IMR-90 (cell line): ENCODE measurements at places on chromosomes 1 and 21.
A peak's percentile ranks its signal among the peaks of the same experiment; 100 is the strongest.

DNA sequence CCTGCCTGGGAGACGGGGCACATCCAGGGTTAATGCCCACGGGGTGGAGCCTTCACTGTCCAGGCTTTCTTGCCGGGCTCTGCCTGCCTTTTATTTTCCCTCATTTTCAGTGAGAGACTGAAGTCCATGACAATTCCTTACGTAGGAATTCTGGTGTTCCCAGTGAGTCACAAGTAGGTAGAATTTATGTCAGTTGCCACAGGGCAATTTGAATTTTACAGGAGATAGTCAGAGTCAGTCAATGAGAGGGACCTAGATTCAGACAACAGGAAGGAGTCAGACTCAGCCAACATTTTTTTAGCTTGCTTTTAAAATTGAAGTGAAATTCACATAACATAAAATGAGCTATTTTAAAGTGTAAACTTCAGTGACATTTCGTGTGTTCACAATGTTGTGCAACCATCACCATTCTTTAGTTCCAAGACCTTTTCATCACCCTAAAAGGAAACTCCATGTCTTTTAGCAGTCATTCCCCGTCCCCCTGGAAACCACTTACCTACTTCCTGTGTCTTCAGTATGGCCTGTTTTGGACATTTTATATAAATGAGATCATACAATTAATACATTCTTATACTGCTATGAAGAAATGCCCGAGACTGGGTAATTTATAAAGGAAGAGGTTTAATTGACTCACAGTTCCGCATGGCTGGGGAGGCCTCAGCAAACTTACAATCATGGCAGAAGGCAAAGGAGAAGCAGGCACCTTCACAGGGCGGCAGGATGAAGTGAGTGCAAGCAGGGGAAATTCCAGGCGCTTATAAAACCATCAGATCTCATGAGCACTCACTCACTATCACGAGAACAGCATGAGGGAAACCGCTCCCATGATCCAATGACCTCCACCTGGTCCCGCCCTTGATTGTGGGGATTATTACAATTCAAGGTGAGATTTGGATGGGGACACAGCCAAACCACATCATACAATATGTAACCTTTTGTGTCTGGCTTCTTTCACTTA, 14.6 kb downstream of the AJAP1 start:
- DNase-seq: no peak

DNA sequence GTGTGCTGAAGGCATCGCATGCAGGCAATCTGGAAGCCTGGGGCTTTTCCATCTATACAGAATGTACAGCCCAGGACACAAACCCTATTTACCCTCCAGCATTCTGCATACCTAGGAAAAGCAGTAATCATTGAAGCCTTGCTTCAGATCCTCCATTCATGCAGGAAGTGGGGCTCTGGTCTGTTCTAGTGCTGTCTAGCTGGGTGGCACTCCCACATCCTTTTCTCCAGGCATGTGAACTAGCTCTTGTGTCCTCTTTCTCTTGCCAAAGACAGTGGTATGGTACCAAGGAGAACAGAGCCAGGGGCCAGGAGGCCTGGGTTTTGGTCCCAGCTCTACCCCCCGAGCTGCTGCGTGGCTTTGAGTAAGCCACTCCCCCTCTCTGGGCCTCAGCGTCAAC, 21.7 kb downstream of the LRP8 start:
- DNase-seq: no peak

DNA sequence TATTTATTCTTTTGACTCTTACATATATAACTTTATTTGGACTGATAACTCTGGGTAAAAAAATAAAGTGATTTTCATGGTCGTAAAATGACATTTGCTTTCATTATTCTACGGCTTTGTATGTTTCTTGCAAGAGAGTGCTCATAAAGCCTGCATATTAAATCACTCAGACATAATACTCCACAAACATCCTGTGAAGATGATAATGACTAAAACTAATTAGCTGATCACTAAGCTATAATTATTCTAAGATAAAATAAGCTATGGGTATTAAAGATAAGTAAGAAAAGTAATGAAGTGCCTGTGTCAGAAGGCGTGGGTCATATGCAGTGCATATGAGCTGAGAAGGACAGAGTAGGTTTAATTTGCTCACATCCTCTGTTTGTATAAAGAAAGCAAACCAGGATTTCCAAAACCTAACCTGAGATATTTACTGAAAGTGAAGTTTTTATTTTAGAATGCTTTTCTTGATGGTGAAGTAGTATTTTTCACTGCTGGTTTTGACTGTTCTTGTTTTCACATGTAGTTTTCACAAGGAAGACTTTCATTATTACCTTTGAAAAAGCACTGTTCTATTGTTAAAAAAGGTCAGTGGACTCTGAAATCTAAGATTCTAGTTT, 278.8 kb downstream of the AMY1C start:
- no peak for DNase-seq

DNA sequence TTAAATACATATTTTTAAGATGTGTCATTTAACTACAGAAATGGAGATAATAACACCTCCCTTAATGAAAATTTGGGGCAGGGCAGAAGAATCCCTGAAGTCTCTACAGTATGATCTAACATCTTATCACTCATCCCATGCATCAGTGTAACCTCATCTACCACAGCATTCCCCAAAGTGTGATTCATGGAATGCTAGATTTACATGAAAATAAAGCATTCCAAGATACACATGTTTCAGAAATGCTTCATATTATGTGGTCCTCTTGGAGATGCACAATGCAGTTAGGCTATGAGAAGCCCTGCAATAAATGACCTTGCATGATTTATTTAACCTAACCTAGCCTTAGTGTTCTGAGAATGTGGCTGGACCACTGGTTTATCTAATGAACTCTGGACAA, 166.9 kb upstream of the SYT6 start:
- DNase-seq: peak; percentile 95

GRCh38 chr1:17027403-17027802, 15.7 kb upstream of the ATP13A2 start:
- no peak for DNase-seq

- DNase-seq: no peak
Measured at GRCh38 chr1:226650236-226650841, 88.7 kb downstream of the ITPKB start.

DNA sequence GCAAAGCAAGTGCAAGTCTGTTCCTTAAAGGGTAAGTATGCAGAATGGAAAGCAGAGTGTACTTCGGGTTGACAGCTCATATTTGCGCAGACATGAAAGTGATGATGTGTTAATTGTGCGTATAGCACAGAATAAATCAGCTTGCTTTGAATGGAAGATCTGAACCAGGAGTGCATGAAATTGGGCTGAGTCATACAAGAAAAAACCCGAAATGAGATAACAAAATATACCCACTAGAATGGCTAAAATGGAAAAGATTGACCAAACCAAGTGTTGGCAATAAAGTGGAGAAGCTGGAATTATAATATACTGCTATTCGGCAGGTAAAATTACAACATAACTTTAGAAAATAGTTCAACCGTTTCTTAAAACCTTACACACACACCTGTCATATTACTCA, 28.5 kb downstream of the CR1L start:
- DNase-seq: no peak

- DNase-seq: peak; percentile 83
Measured at GRCh38 chr1:115331558-115332331, 6.3 kb downstream of the NGF start.

DNA sequence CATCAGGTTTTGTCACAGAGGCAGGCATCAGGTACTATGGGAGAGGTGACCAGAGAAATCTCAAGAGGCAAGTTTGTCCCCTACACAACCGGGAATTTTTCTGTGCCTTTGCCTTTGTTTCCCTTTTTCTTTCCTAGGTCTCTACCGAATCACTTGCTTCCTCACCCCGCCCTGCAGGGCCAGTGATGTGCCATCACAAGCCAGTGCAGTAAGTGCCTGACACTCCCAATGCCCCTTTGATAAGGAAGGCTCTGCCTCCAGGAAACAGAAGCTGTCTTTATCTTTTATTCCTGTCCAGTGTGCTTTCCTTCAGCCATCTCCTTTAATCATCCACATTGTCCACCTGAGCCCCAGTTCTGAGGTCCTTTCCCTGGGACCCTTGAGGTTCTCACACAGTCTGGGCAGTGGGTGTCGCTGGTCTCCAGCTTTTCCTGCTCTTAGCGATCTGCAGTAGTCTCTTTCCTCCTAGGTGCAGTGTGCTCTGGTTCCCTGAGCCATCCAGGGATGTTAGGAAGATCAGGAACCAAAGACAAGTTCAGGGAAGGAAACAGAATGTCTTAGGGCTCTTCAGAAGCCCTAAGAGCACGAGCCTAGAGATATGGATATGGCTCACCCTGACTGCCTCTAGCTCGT, 36.6 kb downstream of the GJA5 start:
- no peak for DNase-seq

GRCh38 chr1:225881959-225882693, at the start of gene TMEM63A:
Gene TMEM63A, minus strand, starts transcription at chr1:225882380. Its CDS starts 4,800 bp downstream, at chr1:225877580.
- peak; percentile 76 for DNase-seq

- no peak for DNase-seq
Measured at GRCh38 chr1:189253601-189254350, 1223.9 kb downstream of the BRINP3 start.

DNA sequence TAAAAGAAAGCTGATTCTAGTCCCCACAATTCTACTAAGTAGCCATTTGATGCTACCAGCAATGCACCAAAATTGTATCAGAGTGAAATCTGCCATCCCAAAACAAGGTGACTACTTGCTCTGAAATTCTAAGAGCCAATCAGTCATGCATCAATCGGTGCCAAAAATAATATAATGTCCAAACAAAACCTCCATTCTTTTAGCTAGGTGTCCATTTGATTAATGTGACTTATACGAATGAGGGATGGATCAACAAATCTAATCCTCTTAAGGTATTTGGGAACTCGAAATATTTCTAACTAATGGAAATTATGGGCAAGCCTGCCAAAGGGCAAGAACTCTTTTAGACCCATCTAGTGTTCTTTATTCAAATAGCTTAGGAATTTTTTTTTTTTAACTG, 66.4 kb upstream of the NEK2 start:
- no peak for DNase-seq

GRCh38 chr1:156320560-156320959, 17.5 kb downstream of the CCT3 start:
- peak; percentile 21 for DNase-seq

DNA sequence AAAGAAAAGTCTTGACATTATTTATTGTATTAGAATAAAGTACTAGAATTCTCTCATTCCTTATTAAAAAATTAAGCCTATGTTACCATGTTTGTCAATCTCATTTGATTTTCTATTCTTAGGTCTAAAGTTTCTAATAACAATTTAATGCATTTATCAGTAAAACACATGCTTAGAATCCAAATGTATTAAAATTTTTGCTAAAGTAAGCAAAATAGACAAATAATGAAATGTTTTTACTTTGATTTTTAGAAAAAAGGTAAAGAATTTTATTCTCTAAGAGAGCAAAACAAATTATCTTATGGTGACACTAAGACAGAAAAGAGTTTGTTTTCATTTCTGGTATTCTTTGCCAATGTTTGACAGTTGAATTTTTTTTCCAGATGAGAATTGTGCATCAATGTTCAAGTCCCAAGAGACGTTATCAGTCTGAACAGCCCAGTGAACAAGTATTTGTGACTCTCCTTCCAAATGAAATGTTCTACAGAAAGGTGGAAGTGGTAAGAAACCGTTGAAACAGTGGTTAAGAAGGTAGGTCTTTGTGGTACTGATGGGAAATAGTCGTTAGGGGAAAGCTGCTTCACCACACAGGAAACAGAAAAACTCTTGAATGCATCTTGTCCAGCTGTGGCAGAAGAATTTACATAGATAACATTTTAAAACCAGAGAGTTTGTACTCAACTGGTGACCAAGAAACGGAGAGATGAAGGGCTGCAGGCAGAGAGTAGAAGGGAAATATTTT, 402.5 kb downstream of the PTPRC start:
- DNase-seq: no peak

DNA sequence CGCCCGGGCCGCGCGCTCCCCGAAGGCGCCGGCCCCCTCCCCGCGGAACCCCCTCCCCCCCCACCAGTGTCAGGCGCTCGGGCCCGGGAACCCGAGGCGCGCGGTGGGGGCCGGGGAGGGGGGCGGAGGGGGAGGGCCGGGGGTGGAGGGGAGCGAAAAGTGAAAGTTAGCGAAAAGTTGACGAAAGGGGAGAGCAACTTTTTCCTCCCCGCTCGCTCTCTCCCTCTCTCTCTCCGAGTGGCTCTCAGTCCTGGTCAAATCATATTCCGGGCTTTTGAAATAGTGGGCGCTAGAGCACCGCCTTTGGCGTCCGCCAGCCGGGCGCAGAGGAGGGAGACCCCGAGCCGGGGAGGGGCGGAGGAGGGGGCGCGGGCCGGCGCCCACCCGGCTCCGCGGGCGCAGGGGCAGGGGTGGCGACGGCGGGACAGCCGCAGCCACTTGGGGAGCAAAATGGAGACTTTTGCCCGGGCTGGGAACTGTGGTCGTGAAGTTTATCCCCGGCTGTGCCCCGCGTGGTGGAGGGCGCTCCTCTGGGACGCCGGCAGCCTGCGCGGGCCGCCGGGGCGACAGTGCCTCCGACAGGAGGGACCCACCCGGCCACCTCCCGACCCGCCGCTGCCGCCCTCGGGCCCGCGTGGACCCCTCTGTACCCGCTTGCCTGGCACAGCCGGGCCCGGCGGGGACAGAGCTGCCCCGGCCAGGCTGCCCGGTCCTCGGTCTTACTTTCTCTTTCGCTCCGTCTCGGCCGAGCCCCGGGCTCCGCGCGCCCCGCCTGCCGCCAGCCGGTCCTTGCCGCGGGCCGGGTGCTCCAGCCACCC, 697 bp downstream of the PRDM16 start:
- peak; percentile 19 for DNase-seq

DNA sequence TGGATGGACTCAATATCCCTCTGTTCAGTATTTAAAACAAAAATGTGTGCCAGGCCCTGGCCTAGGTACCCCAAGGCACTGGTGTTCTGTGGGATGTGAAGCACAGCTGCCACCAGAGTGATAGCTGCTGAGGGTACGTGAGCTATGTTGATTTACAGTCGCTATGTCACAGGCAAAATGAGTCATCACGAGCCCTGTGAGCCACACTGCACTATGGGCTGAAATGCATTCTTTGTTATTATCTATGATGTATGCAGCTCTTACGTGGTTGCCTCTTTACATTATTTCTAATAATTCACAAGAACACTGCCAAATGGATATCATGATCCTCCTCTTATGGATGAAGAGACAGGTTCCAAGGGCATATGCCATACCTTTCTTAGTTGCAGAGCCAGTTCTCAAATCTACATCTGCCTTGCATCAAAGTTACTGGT, 2.1 kb downstream of the TEX38 start:
- peak; percentile 76 for DNase-seq

DNA sequence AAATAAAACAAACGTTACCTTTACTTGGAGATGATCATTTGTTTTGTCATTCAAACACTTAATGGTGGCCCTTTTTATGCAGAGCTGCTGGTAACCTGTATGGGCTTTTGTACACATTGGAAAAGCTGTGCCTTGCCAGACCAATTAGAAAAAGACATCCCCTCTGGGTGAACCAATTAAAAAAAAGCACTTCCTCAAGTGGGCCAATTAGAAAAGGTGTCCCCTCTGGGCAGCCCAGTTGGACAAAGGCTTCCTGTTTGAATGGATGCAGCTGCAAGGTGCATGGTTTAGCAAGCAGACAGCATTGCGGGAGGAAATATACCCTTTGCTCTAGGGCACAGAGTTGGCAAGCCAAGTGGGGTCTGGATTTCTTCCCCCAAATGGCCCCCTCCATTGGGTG, 21.6 kb downstream of the HUNK start:
- DNase-seq: no peak

- DNase-seq: no peak
Measured at GRCh38 chr1:178875936-178876335, 5.1 kb upstream of the ANGPTL1 start.

GRCh38 chr1:208127792-208128529, 116.2 kb downstream of the PLXNA2 start:
- DNase-seq: no peak
